ENCODE measurements at places on chromosomes 5 and 9.

DNA sequence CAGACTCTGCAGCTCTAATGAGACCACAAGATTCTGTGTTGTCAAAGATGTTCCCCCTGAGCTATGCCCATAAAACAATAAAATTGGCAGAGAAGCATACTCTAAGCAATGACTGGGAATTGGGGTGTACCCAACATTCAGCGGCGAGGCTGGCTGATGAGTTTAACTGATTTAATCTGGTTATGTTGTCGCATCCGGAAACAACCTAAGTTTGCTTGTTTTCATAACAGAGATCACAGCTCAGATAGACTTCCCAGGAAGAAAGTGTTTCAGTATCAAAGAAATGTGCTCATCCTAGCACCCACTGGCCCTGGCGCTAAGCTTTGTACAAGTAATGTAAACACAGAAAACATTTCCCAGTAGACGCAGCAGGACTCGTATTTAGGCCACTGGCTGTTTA lies 7.4 kb downstream of the SEMA5A start:
- DNase-seq = no peak

GRCh38 chr5:2750026-2750757 lies 1.3 kb downstream of the IRX2 start:
- DNase-seq = no peak

GRCh38 chr5:108567429-108567828 lies 180.3 kb upstream of the FER start:
- no peak for DNase-seq

DNA sequence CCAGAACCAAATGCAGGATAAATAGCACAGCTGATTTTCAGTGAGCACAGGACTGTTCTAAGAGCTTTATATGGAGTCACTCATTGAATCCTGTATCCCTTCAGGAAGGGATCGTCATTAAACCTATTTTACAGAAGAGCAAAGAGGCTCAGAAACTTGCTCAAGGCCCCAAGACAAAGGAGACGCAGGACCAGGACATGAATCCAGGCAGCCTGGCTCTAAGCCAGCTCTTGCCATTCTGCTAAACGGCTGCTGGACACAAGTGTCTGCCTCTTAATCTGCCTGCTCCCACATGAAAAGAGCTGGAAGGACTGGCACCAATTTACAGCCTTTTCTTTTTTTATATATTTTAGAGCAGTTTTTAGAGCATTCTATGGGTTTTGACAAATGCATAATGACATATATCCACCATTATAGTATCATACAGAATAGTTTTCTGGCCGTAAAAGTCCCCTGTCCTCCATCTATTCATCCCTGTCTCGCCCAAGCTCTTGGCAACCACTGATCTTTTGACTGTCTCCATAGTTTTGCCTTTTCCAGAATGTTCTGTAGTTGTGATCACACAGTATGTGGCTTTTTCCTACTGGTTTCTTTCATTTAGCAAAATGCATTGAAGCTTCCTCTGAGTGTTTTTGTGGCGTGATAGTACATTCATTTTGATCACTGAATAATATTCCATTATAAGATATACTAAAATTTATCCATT lies 37.5 kb downstream of the RETREG1 start:
- no peak for DNase-seq

DNA sequence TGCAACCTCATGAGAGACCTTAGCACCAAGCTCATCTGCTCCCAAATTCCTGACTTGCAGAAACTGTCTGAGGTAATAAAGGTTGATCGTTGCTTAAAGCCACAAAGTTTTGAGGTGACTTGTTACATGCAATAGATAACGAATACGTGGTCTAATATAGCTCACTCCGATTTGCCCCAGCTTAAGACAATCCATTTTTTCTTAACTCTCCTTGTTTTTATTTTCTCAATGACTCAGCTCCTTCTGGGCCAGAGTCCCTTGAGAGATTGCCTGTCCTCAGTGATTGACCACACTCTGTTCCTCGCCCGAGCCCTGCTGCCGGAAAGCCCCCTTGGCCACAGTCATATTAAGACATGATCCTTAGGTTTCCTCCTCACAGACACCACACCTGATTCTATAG lies 63.7 kb upstream of the FANCC start:
- DNase-seq = no peak

DNA sequence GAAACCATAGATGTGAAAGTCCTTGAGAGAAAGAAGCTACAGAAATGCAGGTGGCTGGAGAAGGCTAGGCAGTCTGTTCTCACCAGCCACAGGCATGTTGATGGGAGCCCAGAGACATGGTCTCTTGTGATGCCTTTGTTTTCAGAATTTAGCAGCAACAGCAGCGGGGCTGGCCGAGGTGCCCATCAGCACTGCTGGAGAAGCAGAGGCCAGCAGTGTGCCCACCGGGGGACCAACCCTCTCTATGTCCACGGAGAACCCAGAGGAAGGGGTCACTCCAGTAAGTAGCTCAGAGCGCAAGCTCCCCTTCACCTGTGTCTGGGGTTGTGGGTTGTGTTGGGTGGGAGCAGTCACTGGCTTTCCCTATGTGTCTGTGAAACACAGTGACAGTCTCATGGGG lies 59.6 kb downstream of the COL15A1 start:
- DNase-seq = no peak

- peak; percentile 57 for DNase-seq
These were observed 81.9 kb downstream of the EBF1 start for GRCh38 chr5:159017786-159018185.

- DNase-seq = no peak
These were observed 910 bp upstream of the GARNL3 start for GRCh38 chr9:127263664-127264063.

DNA sequence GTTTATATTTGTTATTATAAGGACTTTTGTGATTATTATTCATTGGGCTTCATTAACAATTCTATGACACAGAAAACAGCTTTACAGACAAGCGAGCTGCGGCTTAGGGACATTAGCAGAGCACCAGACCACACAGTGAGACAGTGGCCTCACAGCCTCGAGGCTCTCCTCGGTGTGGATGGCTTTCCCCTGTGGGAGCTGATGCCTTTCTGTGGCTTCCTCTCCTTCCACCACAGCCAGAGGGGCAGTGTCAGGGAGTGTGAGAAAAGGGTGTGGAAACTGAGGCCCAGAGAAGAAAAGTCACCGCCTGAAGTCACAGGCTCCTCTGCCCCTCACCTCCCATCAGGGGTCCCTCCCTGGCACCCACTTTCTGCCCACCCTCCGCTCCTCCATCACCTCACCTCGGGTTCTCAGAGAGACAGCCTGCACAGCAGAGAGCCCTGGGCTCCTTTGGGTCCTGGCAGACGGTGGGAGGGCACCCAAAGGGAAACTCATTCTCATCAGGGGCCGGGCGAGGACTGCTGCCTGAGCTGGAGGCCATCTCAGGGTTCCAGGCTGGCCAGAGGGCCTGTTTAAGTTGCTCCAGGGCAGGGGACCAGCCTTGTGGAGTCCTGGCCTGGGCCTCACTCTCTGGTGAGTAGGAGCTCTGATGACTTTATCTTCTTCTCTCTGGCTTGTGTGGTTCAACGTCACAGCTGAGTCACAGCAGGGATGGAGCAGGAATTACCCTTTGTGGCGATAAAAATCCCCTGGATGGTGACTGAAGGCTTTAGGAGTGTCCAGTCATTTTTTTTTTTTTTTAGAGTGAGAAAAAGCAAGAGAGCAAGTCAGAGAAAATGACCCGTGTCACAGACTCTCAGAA lies 830 bp downstream of the TRAF1 start:
- DNase-seq = no peak

DNA sequence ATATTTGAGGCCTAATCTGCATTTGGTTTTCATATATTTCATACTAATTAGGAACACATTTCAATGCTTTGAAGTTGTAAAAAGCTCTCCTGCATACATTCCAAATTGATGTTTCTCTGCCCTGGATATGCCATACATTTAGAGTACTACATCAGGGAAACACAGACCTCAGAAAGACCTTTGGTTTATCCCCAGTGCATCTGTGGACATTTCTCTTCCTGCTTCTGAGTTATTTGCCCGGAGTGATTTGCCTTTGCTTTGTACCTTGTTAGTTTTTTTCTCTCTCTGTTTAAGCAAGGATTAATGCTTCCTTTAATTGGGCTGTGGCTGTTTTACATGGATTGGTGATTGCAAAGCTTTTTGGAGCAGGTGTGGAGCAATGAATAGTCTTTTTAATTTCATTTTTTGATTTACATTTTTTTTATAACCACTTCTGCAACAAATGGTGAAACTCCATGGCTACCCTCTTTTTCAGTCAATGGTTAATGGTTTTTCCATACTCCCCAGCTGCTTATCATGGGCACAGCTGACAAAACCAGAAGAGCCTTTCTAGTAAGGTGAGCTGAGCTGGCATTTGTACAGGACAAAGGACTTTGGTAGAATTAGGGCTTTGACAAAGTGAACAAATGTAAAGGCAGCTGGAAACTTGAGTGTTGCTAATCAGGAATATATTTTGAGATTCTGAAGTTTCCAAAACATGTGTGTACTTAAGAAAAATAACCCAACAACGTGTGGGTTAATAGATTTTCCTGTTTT lies 54.2 kb downstream of the ZSWIM6 start:
- DNase-seq = no peak

GRCh38 chr9:2179567-2179966 lies 164.4 kb downstream of the SMARCA2 start:
- DNase-seq = no peak

DNA sequence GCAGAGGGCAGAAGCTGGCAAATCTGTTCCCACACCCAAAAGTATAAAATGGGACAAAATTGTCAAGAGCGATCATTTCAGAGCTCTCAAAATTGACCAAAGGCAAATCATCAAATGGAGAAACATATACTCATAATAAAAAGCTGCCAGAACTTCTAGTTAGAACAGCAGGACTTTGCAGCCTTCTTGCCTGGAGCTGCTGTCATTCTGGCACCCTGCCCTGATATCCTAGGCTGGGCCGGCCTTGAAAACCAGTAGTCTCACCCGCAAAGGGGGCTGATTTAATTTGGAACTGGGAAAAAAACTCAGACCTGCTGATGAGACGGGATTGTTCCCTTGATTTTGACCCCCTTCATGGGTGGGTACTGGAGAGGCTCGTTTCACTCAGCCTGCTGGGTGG lies 18.5 kb downstream of the OR2V1 start:
- no peak for DNase-seq

- DNase-seq = no peak
These were observed 13.6 kb downstream of the GGTA1 start for GRCh38 chr9:121486043-121486442.

- DNase-seq = peak; percentile 78
These were observed 534 bp downstream of the ERP44 start for GRCh38 chr9:100098046-100098886.

DNA sequence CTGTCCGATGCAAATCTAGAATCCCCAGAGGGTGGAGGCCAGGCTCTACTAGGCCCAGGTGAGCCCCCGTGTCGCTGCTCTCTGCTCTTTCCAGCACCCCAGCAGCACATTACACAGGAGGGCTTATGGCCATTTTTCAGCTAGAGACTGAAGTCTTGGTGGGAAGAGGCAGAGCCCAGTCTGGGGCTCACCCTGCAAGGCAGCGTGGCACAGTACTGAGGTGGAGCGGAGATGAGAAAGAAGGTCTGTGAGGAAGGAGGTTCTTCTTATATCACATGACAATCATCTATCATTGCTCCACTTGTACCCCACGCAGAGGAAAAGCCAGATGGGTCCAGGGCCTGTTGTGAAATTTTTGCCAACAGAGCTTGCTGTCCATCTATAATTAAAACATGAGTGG lies 10.0 kb upstream of the KIF12 start:
- DNase-seq = no peak

GRCh38 chr9:35689542-35690293 lies at the start of gene TPM2:
TPM2 (minus strand) TSS chr9:35689925; CDS start chr9:35689817, 108 bp downstream.
- peak; percentile 72 for DNase-seq

DNA sequence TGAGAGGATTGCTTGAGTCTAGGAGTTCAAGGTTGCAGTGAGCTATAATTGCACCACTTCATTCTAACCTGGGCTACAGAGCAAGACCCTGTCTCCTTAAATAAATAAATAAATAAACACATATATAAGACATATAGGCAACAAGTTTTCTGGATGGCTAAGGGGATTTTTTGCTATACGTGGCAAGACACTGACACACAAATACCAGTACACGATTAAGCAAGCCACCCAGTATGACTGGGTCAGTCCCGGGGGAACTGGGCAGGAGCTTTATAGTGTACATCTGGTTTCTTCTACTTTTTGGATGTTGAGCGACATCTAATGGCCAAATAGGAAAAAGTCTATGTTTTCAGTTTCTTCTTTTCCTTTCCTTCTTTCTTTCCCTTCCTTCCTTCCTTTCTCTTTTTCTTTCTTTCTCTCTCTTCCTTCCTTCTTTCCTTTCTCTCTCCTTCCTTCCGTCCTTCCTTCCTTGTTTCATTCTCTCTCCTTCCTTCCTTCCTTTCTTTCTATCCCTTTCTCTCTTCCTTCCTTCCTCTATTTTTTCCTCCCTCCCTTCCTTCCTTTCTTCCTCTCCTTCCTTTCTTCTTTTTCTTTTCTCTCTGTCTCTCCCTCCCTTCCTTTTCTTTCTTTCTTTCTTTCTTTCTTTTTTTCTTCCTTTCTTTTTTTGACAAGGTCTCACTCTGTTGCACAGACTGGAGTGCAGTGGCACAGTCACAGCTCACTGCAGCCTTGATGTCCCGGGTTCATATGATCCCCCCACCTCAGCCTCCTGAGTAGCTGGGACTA lies 47.0 kb upstream of the PLIN2 start:
- DNase-seq = no peak

DNA sequence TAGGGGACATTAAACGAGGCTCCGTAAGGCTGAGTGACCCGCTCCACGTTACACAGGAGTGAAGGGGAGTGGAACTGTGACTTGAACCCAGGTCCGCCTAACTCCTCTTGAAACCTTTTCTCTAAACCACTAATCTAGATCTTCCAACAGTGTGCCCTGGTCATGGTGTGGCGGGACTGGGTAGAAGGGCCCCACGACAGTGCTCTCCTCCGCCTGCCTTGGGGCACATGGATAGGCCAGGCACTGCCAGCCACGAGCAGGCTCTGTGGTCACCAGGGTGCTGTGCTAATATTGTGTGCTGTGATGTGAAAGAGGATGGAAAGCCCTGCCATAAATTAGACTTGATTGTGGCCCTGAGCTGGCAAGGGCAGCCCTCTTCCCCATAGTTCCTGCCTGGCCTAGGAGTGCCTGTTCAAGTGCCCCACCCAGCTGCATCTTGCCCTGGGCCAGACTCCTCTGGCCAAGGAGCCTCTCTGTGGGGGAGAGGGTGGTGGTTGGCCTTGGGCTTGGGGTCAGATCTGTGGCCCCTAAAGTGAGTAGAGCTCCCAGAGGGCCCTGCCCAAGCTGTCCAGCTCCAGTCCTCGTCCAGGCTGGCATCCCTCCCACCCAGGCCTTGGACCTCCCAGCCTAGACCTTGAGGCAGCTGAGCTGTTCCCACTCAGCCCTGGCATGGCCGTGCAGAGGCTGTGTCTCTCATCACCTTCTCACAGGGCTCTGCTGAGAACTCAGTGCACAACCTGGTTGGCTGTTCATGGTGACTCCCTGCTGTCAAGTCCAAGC lies 67.8 kb upstream of the TBC1D2 start:
- no peak for DNase-seq

- DNase-seq = no peak
These were observed 29.8 kb upstream of the BICD2 start for GRCh38 chr9:92794426-92794825.

Data from mucosa of descending colon (tissue), 3 donors.